Vagina (tissue), 2 donors: ENCODE measurements at places on chromosomes 6 and 20.
A peak's percentile ranks its signal among the peaks of the same experiment; 100 is the strongest.

- DNase-seq: no peak
Measured at GRCh38 chr6:28747631-28748157, 176.1 kb downstream of the TRIM27 start.

DNA sequence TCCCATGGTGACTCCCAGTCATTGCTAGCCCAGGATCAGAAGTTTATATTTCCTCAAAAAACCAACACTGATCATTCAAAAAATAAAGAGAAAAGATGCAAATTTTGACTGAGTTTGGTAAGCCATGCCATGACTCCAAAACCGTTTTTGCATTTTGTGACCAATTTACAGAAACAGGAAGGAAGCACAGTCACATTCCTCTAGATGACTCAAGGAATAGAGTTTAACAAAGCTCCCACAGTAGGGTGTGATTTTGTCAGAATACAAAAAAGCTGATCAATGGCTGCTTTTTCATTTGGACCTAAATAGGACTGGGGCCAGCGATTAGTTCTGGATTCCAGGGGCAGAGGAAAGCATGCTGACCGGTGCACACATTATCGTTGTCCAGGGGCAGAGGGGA lies 179.4 kb upstream of the AFDN start:
- DNase-seq: no peak

GRCh38 chr20:4898282-4899244 lies 102.7 kb downstream of the SLC23A2 start:
- DNase-seq: peak; percentile 83

DNA sequence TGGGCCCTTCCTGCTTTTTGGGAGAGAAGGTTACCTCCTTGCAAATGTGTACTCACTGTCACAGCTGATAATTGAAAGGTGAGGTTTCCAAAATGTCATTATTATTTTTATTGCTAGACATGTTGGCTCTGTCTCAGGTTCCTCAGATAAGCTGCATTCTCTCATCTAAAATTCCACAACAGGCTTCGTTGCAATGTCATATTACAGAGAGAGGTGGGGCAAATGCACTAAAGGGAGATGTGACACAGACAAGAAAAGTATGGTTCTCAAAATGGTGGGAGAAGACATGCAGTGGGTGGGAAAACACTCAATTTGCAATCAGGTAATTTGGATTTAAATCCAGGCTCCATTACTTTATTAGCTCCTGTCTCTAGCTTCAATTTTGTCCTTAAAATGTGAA lies 256.4 kb upstream of the POU3F2 start:
- no peak for DNase-seq

DNA sequence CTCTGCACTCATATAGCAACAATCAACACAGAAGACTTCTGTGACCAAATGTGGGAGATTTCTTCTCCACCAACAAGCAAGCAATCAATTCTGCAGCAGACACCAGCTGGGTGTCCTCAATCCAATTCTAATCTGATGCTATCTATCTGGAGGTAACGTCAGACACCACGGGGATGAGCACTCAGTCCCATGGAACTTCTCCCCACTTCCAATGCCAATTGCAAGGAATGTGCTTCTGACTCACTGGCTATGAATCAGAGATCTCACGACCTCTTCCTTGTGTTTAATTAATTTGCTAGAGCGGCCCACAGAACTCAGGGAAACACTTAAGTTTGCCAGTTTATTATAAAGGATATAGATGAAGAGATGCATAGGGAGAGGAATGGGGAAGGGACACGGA lies 103.5 kb upstream of the SIRPG start:
- no peak for DNase-seq

GRCh38 chr6:131281471-131282270 lies 146.4 kb downstream of the AKAP7 start:
- no peak for DNase-seq

- no peak for DNase-seq
Measured at GRCh38 chr6:79238919-79239318, 4.4 kb upstream of the HMGN3 start.

DNA sequence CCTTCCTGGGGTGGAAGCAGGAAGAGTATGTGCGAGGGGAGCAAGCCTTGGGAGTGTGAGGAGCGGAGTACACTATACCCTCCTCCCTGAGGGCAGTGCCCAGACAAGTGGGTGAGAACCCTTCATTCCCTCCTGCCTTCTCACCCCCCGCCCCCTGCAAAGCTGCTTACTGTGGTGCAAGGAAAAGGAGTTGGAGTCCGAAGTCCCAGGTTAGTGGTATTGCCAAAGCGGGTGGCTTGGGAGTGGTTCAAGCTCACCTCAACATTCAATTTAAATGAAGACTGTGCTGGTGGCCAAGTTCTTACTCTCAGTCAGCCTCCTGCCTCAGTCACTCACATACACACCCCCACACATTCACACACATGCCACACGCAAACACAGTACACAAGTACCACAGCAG lies 74.7 kb upstream of the PRDM1 start:
- no peak for DNase-seq

- DNase-seq: no peak
Measured at GRCh38 chr6:124800222-124800621, 162.0 kb upstream of the RNF217 start.

GRCh38 chr20:60583741-60584140 lies 625.5 kb downstream of the CDH26 start:
- no peak for DNase-seq
